ENCODE measurements at places on chromosomes 13 and 19. TPM values are rescaled to one million over a fixed set of nuclear protein-coding genes. Genes with fewer than 3 reads are reported as not detected.

DNA sequence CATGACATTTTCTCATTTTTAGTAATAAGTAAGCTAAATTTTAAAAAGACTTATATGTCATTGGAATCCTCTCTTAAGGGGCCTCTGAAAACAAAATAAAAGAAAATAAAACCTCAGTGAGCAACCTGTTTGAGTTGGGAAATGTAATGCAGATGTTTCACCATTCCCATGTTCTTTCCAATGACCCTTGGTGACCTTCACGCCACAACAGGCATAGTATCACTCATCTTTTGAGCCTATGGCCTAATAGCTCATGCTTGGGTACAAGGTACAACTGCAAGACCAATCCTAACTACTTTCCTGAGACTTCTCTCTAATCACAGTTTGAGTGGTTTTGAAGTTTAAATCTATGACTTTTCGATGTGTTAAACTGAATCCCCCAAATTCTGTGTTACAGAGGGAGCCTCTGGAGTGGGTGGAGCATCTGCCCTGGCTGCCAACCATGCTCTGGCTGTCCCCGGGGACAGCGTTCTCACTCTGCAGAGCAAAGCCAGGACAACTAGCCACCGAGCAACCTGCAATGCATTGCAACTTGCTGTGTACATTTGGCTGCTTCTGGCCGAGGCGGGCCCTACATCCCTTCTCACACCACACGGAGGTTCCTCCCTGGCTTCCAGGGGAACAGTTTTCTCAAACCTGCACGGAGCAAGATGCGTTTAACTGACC, 307.9 kb upstream of the MAB21L1 start:
- no peak for DNase-seq

- DNase-seq: no peak
Observed at GRCh38 chr19:51602189-51602854, 27.9 kb downstream of the SIGLEC5 start.

GRCh38 chr13:44306371-44307192, 67.0 kb upstream of the SERP2 start:
- peak; percentile 65 for DNase-seq

DNA sequence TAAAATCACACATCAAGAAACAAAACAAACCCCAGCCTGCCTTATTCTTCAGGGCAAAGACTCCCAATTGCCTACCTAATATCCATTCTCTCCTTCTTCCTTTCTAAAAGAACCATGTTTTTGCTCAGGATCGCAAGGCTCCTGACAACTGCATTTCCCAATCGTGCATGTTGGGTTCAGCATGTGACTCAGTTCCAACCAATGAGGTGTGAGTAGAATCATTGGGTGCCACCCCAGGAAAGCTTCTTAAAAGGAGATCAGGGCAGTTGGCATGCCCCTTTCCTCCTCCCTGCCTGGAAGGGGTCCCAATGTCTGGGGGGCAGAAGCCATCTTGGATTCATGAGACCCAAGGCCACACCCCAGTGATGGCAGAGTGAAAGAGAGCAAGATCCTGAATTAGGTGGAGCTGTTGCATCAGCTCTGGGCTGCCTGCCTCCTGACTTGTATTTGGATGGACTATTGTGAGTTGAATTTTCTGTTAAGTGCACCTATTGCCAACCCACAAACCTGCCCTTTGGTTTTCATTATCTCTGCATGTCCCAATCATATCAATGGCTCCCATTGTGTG, 26.0 kb upstream of the UBAC2 start:
- DNase-seq: no peak

DNA sequence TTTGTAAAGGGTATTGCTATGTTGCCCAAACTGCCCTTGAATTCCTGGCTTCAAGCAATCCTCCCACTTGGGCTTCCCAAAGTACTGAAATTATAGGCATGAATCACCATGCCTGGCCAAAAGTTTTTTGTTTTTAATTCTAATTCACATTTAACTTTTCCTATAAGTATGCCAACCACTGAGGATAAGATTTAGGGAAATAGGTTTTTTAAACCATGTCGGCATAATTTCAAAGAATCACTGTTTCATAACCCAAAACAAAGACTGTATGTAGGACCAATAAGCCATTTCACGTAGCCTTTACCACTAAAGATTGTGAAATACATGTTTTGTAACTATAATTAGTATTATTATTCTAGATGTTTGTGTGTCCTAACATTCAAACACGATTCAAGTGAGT, 8.2 kb downstream of the ZDHHC20 start:
- DNase-seq: no peak

GRCh38 chr13:102530751-102531150, 66.0 kb upstream of the TPP2 start:
- no peak for DNase-seq

GRCh38 chr19:37594982-37595382, 306 bp downstream of the ZNF540 start:
- no peak for DNase-seq

GRCh38 chr19:54792814-54793213, 10.6 kb upstream of the KIR2DL4 start:
- no peak for DNase-seq

DNA sequence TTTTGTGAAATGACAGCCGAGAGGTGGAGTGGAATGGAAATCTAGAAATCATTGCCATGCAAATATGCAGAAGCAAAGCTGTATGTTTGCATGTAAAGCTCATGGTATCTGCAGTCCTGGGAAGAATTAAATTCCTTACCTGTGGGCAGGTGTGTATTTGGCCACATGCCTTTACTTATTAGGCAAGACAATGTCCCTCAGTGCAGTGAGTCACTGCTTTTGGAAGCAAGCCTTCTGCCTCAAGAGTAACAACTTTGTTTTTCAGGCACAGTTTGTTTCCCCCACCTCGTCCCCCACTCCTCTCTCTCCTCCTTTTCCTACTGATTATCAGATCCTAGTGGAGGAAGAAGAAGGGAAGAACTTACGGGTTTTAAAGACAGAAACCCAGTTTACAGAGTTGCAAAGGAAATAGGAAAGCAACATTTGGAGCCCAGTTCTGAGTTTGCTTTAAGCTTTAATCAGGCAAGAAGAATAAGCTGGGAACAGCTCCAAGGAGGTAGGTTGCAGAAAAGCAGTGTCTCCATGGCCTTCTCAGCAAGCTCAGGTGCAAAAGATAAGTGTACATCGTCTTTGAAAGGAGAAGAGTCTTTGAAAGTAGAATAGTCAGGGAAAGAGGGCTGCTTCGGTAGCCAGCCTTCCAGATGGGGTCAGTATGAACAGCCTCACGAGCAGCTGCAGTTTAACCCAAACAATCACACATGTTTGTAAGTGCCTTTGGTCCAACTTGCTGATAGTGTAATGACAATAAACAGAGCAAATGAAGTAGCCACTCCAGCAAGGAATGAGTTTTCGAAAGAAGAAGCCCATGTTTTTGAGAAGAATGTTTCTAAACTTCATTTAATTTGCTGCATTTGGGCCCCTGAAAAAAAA, 190.1 kb downstream of the KLF5 start:
- peak; percentile 6 for DNase-seq

- DNase-seq: peak; percentile 95
Observed at GRCh38 chr19:29662604-29663404, 2.5 kb upstream of the PLEKHF1 start.

DNA sequence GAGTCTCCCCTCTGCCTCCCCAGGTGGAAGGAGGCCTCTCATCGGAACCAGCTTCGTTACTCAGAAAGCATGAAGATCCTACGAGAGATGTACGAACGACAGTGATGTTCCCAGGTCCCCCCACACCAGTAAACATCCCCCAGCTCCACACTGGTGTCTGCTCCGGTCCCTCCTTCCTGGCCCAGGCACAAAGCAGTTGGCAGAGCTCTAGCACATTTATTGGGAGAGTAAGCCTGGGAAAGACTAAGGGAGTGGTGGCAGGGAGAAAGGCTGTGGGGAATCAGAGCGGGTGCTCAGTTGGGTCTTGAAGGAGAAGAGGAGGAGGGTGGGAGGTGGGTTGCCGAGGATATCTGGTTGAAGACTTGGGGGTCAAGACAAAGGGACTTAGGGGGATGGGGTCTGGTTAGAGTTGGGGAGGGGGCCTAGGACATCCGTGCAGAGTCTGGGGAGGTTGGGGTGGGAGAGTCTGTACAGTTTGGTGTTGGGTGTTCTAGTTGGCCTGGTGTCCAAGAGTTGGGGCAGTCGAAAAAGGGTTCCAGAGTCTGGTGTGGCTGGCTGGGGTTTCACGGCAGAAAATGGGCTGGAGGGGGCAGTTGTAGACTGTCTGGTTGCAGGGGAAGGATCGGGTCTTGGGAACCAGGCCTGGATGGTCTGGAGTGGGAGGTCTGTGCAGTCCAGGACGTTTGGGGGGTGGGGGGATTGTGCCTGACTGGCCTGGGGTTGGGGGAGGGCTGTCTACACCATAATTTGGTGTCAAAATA, 2.3 kb downstream of the HSPB6 start:
- peak; percentile 41 for DNase-seq

DNA sequence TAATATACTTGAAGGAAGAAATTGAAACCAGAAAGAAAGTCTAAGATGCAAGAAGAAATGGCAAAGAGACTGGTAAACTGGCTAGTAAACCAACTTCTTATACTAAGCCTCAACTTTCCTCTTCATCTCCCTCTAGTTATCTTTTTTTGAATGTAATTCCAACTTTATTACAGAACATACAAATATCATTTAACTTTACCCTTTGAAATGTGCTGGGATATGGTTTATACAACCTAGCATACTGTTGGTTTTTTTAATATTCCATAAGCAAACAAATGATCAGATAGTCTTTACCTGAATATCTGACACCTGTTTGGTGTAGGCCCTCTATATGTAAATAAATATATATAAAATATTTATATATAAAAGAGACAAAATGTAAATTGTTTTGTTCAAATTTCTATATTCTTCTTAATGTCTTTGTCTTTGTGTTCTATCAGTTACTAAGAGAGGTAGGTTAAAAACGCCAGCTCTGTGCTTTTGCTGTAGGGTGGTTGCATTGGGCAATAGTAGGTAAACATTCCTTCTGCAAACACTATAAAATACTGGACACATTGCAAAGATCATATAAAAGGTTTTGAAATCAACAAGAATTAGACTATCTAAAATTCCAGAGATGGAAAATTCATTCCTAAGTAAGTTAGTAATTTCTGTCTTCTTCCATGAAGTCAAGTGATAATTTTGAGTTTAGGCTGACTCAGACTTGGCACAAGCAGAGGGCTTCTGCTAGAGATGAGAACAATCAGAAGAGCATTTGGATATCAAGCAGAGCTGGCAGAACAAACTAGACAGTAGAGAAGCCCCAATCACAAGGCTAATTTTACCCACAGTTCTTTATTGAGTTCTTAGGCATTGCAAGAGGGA, 383.3 kb downstream of the RFC3 start:
- peak; percentile 92 for DNase-seq

- no peak for DNase-seq
Observed at GRCh38 chr19:52086481-52086880, 9.1 kb downstream of the ZNF841 start.

Gene KBTBD7
- 14.7 TPM for total RNA-seq

Gene CBLC
- 4.1 TPM for total RNA-seq

Gene TNFSF9
- total RNA-seq: not detected

Gene ZNF177
- total RNA-seq: 3.6 TPM

Gene ARHGEF18
- total RNA-seq: 53.0 TPM

Gene OR1I1
- 0.96 TPM for total RNA-seq

Measured in umbilical cord (tissue), 2 donors.